ENCODE measurements at places on chromosomes 7 and 10.
A peak's percentile ranks its signal among the peaks of the same experiment; 100 is the strongest.

GRCh38 chr10:47403446-47404318 lies 19.6 kb upstream of the ZNF488 start:
- no peak for DNase-seq

GRCh38 chr7:87220026-87220733 lies 648 bp upstream of the TMEM243 start:
- peak; percentile 51 for DNase-seq

DNA sequence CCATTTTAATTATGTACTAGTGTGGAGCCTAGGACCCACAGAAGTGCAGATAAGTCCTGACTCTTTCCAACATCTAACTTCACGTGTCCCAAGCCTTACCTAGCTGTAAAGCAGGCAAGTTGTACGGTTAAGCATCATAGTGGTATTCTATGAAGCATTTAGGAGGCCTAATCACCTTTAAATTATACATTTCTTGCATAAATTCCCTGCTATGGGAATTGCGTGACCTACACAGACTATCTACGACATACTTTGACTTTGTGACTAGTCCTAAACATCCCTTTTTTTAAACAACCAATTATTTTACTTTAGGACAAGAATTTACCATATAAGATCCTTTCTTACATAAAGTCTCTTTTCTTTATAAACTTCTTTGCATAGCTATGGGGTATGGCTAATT lies 37.7 kb upstream of the LRGUK start:
- no peak for DNase-seq

DNA sequence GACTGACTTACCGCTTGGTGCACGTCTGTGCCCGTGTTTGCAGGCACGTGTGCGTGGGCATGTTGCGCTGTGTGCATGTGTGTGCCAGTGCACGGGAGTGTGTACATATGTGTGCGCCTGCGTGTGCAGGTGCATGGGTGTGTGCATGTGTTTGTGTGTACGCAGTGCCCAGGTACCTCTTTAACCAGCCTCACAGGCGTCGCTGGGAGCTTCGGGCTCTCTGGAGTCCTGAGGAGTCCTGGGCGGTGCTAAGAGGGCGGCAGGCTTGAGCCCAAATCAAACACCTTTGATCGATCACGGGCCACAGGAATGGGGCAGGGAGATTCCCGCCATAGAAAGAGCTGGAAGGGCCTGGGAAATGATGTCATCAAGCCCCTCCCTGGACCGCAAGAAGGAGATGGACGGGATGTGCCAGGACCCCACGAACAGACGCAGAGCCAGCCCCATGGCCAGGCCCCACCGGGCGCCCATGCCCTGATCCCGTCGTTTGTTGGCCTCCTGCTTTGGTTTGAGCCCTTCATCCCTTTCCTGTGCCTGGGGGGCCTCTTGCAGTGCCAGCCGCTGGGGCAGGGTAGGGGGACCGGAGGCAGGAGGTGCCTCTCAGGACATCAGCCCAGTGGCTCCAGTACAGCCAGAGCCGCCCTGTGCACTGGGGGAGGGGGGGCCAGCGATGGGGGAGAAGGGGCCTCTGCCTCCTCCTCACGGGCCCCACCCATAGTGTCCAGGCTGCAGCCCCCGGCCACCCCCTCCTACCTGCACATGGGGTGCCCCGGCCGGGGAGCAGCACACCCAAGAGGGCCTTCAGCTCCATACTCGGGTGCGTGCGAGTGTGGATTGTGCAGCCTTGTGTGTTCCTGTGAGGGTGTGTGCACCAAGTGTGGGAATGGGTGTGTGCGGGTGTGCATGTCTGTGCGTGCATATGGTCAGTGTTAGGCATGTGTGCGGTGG lies 5.8 kb downstream of the KNDC1 start:
- DNase-seq = no peak

- DNase-seq = no peak
Measured at GRCh38 chr7:42982604-42983115, 50.5 kb downstream of the MRPL32 start.

GRCh38 chr10:131735577-131735976 lies 165.2 kb upstream of the PPP2R2D start:
- no peak for DNase-seq

DNA sequence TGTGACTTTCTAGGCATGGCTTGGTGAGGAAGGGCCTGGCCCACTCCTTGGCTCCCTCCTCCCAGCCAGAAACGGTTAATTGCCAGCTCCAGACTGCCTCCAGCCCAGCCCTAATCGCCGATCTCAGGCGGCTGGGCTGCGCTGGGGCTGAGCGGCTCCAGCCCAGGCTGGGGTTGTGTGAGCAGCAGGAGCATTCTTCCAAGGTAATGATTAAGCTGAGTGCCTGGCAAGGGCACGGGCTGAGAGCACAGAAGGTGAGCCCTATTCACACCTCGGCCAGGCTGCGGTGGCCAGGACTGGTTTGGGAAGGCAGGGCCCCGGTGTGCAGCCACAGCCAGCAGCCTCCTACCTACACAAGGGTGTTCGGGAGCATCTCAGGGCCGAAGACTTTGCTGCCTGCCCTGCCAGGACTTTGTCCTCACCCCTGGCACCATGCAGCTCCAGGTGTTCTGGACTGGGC lies at the start of gene TMEM72:
TSS of gene TMEM72 (plus strand) at position 257 of the 460 bp plus-strand sequence. CDS start at position 433, 176 bp downstream.
- DNase-seq = no peak

GRCh38 chr10:98610836-98611235 lies 164.1 kb upstream of the HPS1 start:
- DNase-seq = no peak

- no peak for DNase-seq
Measured at GRCh38 chr7:139374246-139374645, 14.6 kb downstream of the LUC7L2 start.

DNA sequence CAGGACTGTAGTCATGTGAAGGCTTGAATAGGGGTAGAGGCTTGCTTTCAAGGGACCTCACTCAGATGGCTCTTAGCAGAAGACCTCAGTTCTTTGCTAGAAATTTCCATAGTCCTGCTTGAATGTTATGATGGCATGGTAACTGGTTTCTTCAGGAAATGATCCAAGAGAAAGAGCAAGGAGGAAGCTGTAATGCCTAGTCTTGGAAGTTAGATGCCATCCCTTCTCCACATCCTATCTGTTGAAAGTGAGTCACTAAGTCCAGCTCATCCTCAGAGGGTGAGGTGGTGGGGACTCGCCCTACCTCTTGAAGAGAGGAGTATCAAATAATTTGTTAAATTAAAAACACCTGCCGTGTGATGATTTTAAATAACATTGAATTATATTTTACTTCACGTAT lies 4.6 kb downstream of the MGAM start:
- DNase-seq = no peak

DNA sequence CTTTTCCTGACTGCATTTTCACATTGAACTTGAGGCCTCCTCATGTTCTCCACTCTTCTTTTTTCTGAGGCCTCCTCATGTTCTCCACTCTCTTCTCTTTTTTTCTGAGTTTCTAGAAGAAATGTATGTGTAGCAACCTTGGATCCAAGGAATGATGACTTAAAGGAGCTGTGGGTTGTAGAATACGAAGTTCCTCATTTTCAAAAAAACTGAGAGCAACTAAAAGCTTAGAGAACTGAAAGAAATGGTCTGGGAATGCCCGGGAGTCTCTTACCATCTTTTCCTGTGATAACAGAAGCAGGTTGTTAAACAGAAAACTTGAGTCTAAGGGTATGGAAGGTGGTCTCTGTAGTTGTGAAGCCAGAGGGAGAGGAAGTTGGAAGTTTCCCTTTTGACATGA lies 32.8 kb downstream of the MRPS33 start:
- no peak for DNase-seq

DNA sequence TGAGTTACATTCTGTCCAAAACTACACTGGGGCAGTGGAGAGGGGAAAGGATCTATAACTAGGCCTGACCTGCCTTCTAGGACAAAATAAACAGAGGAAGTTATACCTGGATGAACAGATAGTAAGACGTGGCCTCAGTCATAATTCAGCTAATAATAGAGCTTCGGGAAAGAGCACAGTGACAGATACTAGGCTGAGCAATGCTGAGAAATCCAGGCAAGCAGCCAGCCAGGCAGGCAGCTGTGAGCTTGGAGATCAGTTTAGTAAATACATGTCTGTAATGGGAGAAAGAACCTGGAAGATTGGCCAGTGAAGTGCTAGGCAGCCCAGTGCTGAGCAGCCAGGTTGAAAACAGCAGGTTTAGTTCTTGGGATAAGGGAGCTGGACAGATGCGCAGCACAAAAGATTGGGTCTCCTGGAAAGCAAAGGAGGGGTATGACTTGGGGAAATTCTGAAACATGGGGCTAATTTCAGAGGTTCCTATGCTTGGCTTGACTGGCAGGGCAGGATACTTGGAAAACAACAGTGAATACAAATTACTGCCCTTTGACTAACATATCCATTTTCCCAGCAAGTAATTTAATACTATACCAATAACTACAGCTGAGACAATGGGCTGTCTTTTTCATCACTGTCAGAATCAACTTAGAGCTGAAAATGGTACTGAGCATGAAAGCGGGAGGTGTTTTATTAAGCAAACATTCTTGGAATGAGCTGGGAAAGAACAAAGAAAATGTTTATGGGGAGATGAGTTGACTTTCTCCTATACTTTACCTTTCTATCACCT lies 140.8 kb downstream of the DGKB start:
- no peak for DNase-seq

- no peak for DNase-seq
Measured at GRCh38 chr7:46244757-46245156, 323.7 kb upstream of the IGFBP3 start.

- DNase-seq = no peak
Measured at GRCh38 chr7:68542831-68543230, 1055.4 kb upstream of the AUTS2 start.

GRCh38 chr10:48213047-48213446 lies 61.4 kb downstream of the FRMPD2 start:
- DNase-seq = no peak

GRCh38 chr7:149742075-149742701 lies 31.2 kb downstream of the ZNF467 start:
- peak; percentile 68 for DNase-seq

DNA sequence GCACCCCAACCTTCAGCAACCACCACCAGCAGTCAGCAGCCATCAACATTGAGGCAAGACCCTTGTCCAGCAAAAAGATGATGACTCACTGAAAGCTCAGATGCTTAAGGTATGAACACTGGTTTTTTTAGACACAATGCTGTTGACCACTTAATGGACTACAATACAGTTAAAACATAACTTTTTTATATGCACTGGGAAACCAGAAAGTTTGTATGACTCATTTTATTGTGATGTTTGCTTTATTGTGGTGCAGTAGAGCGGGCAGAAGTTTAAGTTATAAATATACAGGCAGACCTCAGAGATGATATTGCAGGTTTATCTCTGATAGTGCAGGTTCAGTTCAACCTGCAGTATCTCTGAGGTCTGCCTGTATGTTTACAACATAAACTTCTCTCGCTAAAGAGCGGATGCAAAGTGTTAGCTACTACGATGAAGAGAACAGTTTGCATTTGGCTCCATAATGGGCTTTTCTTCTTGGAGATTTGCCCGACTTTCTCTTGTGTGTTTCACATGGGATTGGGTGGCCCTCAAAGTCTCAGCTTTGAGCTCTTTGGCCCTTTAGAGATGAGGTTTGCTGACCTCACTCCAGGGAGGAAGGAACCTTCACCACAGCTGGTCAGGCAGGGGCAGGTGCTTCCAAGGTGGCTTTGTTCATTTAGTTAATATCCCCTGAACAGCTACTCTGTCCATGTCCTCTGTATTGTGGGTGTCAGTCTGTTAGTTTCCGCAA lies 84.4 kb upstream of the SHH start:
- peak; percentile 27 for DNase-seq

DNA sequence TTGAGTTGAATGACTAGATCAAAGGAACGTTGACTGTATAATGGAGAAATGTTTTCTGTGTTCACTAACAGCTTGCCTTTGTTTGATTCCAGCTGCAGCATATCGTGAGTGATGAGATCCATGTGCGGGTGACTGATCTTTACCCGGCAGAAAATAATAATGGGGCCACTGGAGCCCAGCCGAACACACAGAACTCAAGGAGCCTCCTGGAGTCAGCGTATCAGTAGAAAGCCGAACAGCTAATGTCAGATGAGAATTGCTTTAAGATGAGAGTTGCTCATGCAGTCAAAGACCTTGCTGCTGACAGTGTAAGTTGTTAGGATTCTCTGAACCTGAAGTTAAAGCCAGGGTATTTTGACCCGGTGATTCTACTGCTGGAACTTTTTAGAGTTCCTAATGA lies 34.3 kb upstream of the MTPAP start:
- no peak for DNase-seq

GRCh38 chr7:157439761-157440160 lies 103.0 kb downstream of the DNAJB6 start:
- no peak for DNase-seq

GRCh38 chr10:59803714-59804113 lies 50.5 kb upstream of the MRLN start:
- DNase-seq = no peak

DNA sequence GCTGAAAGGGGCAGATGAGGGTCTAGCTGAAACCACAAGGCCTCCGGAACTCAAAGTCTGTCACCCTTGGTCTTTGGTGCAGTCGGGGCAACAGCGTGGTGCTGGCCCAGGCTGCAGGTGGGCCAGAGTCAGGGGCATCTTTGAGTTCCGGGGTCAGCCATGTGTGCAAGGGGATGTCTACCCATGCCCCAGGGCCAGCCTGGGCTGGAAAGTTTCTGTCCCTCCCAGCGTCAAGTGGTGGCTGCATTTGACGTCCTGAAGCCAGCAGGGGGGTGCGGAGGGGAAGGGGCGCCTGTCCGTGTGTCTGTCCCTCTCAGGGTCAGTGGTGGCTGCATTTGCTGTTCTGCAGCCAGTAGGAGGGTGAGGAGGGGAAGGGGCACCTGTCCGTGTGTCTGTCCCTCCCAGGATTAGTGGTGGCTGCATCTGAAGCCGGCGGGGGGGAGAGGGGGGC lies 638 bp downstream of the BRAT1 start:
- no peak for DNase-seq

DNA sequence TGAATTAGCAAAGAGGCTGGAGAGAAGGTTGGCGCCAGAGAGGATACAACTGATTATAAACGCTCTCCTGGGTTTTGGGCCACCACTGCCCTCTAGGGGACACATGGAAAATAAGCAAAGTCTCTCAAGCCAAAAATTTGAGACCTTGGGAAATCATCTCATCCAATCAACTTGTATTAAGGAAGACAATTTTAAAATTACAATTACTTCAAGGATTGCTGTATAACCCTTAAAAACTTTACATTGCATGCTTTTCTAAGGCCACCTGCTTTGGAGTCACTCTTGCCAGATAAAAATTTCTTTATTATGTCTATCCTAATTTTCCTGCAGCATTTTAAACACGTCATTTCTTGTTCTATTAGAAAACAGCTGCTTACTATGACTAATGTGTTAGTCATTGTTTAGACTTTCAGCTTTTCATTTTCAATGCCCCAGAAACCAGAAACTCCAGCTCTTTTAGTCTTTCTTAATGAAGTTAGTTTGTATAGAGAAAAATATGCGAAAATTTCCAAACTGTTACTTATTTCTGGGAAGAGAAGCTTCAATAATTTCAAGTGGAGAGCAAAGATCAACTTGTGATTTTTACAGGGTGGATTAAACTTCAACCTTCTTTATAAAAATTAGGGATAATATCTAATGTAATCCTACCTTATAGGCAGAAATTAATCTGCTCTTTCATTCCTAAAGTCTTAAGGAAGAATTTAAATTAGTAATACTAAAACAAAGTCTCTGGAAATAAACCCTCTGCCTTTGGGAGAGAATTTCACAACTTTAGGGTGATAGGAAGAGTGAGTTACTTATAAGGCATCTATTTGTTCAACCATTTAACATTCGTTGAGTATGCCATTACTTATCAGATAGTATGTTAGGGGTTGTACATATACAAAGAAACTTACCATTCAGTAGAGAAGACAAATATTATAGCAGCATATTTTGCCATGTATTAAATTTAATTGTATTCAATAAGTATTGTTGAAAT lies 20.6 kb upstream of the RHOBTB1 start:
- peak; percentile 92 for DNase-seq

- no peak for DNase-seq
Measured at GRCh38 chr7:96303686-96304443, 18.0 kb downstream of the SLC25A13 start.

Data from kidney capillary endothelial cell (primary cell).